ENCODE measurements at places on chromosomes 2 and 18.

- no peak for DNase-seq
These were observed 247.5 kb upstream of the CDH20 start for GRCh38 chr18:61085761-61086160.

GRCh38 chr2:231932985-231933915 lies 7.1 kb upstream of the NPPC start:
- DNase-seq: no peak

DNA sequence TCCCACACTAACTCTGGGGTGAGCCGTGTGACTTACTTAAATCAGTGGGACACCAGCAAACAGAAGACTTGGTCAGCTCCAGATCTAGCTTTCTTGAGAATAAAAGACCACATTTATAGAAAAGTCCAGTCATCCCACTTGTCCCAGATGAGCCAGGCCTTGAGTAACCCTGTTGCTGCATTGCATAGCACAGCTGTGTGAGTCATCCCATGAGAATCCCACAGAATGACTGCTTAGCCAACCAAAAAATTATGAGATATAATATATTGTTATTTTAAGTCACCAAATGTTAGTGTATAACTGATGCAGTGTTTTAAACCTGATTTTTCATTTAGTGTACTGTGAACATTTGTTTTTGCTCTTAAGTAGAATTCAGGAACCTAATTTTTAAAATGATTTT lies 94.2 kb upstream of the FSHR start:
- no peak for DNase-seq

GRCh38 chr2:57758686-57759085 lies 287.9 kb upstream of the VRK2 start:
- no peak for DNase-seq

- no peak for DNase-seq
These were observed 16.2 kb downstream of the KLF7 start for GRCh38 chr2:207149249-207150213.

Data from stimulated activated CD8-positive, alpha-beta memory T cell treated with anti-CD3 and anti-CD28 coated beads, Interleukin-2, amount 100 ng/mL, for 1 hour (primary cell).